D341Med (cell line): ENCODE measurements at places on chromosomes 5 and 9.

- DNase-seq = no peak
These were observed 24.2 kb downstream of the C9orf50 start for GRCh38 chr9:129596541-129597331.

GRCh38 chr9:104073770-104074133 lies 20.4 kb upstream of the SMC2 start:
- DNase-seq = no peak

GRCh38 chr9:124875501-124875900 lies 13.6 kb downstream of the ARPC5L start:
- no peak for DNase-seq

DNA sequence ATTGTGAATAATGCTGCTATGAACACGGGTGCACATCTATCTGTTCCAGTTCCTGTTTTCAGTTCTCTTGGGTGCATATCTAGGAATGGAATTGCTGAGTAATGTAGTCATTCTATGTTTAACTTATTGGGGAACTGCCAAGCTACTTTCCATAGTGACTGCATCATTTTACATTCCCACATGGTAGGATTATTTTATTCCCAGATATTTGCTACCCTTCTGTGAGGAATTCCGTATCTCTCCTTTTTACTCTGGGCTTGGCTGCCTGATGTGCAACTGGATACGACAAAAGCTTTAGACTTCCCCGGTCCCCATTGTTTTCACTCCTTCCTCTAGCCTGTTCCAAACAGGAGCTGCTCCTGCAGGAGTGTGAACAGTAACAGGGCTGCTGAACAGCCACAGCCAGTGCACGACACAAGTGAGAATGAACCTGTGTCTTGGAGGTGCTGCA lies 7.2 kb downstream of the TAS2R1 start:
- DNase-seq = no peak
